ENCODE measurements at places on chromosomes 5 and 9. TPM values are rescaled to one million over a fixed set of nuclear protein-coding genes. Genes with fewer than 3 reads are reported as not detected.

GRCh38 chr5:65018763-65019162 is 250.0 kb downstream of the CWC27 start:
- no peak for DNase-seq

The ELOVL7 gene
- not detected for total RNA-seq

DNA sequence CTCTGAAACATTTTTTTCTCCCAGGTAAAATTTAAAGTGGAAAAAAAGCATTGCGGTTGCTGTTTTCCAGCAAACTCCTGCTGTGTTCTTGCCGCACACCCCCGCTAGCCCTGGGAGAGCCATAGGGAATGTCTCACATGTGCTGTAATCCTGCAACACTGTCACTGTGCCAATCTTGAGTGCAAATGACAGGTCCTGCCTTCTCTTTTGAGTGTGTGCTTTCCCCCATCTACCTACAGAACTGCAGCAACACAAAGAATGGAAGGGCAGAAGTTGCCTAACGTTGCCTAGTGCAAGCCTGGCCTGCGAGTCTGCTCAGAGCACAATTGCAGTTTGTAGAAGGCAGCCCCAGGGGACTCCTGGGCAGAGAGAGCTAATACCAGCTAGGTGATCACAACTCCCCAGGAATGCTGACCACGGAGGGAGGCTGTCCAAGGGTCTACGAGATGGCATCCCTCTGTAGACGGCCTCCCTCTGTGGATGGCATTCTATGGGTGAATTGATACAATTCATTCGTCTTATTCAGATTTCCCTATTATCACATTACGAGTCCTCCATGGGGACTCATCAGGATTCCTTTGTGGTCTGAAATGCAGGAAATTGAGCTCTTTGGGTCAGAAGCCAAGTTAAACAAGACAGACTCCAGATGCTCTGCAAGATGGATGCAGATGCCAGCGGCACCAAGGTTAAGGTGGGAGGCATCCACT is 172.6 kb upstream of the S1PR3 start:
- DNase-seq = peak; percentile 36

The URM1 gene
- 100 TPM for total RNA-seq

- DNase-seq = no peak
Measured at GRCh38 chr5:40385544-40385943, 294.2 kb upstream of the PTGER4 start.

DNA sequence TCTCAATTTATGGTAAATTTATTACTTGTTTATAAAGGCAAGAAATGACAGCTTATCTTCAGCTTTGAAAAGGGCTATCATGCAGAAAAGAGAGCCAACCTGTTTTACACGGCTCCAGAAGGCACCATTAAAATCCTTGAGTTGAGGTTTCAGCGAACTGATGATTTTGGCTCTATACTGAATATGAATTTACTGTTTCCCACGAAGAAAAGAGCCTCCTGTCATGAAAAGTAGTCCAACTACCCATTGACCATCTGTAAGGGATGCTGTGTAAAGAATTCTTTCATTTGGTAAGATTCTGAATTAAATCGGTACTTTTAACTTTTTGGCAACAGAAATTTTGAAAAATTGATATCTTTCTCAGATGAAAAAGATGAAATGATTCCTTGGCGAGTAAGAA is 657.6 kb upstream of the ZNF608 start:
- DNase-seq = no peak

The IL31RA gene
- 0.90 TPM for total RNA-seq
